Activated naive CD8-positive, alpha-beta T cell treated with anti-CD3 and anti-CD28 coated beads, Interleukin-2, amount 50 U/mL, for 16 hours (primary cell): ENCODE measurements at places on chromosomes 12 and 14.

DNA sequence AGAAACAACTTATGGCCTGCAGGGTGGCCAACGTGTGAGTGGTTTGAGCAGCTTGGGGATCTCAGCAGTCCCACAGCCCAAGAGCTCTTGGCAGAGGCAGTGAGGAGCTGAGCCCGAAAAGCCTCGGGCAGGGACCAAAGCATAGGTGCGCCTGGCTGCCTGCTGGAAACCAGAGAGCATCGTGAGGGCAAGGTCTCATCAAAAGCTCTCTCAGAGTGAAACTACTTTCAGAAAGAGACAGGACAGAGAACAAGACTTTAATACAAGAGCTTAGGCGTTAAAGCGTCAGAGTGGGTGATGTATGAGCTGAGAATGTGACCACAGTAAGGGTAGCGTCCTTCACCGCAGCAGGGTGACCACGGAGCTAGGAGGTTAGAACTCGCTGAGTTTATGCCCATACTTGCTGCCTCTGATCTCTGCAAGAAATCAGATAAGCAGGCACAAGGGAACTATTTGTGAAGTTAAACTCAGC lies 30.8 kb downstream of the LGMN start:
- DNase-seq = no peak

GRCh38 chr12:57063991-57064685 lies 14.2 kb upstream of the MYO1A start:
- DNase-seq = peak; percentile 15

DNA sequence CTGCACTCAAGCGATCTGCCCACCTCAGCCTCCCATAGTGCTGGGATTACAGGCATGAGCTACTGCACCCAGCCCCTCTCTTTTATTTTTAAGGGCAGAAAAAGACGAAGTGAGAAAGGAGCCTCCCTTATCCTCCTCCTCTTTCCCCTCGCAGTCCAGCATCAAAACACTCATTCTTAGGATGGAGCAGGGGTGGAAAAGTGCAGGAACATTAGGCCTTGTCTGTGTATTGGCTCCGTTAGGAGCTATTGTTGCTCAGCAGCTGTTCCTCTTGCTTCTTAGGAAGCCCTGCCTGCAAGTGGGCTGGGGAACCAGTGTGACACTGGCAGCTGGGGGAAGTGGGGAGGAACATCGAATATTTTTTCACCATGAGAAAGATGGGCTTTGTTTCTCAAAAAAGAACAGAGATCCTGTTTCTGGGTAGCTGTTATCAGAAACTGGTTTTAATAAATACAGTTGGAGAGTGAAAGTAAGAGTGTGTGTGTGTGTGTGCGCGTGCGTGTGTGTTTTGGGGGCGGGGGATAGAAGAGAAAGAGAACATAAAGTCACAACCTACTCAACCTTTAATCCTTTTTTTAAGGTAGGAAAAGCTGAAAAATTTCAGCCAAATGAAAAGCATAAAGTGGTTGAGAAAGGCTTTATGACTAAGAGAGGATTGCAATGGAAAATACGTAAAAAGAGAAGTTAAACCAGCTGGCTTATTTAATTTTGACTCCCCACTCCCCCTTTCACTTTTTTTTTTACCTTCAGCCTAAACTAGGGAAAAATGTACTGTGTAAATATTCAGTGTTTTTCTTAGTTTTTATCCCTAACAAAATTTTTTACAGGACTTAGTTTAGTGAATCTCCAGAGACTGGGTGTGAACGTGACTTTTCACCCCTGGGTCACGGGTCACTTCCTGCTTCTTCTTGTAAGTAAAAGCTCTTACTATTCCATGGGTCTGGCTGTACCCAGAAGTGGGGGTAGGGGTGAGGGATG lies 197.2 kb upstream of the PLEKHG7 start:
- DNase-seq = peak; percentile 55

DNA sequence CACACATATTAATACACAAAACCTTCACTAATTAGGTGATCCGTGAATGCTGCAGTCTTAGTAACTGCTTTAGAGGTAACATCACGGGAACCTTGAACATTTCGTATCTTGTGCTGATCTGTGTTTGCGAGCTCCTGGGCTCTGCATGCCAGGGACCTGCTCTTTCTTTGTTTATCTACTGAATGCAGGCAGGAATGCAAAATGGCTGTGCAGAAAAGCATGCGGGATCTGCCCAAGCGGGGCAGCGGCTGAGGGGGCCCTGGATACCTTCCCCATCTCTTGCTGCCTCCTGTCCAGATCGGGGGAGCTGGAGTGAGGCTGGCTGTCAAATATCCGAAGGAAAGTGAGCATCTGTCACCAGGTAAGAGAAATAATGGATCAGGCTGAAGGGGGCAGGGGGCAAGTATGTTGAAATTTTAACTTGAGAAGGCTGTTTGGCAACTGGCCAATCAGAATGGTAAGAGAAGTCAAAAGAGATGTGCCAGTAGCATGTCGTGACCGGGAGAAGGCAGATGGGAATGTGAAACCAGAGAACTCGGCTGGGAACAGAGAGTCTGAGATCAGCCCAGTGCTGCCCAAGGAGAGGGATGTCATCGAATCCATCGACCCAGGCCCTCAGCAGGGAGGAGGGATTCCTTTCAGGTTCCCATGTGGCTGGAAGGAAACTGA lies 191.4 kb downstream of the TTC7B start:
- no peak for DNase-seq

DNA sequence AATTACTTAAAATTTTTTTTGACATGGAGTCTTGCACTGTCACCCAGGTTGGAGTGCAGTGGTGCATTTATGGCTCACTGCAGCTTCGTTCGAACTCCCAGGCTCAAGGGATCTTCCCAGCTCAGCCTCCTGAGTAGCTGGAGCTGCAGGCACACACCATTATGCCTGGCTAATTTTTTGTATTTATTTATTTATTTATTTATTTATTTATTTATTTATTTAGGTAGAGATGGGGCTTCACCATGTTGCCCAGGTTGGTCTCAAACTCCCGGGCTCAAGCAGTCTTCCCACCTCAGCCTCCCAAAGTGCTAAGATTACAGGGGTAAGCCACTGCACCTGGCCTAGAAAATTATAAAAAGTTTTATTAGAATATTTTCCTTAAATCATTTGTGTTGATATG lies 73.6 kb downstream of the DACT1 start:
- DNase-seq = no peak

DNA sequence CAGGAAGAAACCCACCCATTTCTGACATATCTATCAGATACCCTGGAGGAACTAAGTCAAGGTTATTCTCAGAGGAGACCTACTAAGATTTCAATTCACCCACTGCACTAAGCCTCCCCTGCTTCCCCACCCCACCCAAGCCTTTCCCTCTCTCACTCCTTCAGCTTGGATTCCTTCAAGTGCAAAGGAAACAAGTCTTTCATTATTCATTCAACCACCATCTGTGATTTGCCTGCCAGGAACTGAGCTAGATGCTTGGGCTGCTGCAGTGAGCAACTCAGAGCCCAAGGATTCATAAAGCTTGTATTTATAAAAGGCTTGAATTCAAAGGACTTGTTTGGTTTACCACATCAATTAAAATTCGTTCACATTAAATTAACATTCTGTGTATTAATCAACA lies 161.3 kb downstream of the GXYLT1 start:
- no peak for DNase-seq

- no peak for DNase-seq
These were observed 475.4 kb upstream of the SEL1L start for GRCh38 chr14:82009076-82009475.

DNA sequence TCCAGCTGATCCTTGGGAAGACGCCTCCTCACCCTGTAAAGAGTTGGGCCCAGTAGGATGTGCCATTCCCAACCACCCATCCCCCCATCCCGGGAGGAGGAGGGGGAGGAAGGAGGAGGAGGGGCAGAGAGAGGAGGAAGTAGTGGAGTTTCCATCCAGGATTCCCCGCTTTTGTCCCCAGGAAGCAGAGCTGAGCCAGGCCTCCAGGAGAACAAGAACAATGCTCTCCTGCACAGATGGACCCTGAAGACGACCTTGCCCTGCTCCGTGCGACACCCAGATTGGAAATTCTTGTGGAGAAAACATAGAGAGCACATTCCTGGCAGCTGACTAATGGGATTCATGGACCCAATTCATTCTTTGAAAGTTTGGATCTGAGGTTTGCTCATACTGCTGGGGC lies 132.3 kb upstream of the CRY1 start:
- no peak for DNase-seq

DNA sequence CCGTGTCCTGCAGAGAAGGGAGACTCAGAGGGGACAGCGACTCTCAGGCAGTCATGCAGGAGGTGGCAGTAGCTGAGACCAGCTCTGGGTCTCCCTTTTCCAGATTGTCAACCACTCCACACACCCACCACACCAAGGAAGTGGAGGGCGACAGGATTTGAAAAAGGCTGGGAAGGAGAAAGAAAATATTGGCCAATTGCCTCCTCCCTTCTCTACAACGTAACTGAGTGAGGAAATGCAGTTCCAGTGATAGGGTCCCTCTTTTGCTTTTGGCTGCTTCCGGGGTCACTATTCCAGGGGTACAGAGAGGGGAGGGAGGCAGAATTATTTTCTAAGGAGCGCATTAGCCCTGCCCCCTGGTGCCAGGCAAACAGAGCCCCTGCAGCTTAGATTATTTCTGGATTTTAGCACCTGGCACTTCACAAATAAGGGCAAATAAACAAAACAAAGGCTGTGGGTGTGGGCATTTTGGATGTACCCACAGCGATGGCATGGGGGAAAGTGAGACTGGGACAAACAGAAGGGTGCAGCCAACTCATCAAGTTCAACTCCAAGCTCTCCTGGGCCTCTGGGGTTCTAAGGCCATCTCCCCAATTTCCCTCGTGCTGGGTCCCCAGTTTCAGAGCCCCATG lies 20.4 kb downstream of the ASB2 start:
- DNase-seq = no peak

DNA sequence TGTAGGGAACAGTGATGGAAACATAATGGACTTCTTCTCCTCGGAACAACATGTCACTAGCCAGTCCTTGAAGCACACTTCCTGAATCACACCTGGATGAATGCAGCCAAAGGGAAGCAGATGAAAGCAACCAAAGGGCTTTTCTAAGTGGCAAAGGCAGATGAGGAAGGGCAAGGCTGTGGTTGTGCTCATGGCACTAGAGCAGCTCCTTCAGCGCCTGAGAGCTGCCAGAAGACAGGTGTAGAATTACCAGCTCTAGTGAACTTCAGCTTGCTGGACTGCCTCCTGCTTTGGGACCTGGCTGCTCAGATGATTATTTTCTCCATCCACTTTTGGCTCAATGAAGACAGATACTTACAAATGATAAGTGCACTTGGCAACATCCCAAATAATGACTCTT lies 1372.1 kb upstream of the SEL1L start:
- no peak for DNase-seq

DNA sequence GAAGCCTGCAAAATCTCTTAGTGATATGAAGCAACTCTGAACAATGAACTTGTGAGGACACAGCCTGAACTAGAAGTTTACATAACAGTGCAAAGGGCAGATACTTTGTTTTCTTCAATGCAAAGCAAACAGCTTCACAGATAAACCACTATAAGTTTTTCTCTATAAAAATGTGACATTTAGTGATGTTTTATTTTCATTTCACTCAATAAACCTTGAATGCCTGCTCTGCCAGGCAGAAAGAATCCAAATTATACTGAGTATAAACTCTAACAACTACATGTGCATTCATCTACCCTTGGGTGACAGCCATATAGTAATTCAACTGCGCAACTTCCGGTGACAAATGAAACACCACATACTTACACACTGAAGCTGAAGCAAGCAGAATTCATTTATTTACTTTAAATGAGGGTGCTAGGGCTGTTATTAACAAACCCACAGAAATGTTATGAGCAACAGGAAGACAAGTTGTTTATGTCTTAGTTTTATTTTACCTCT lies 10.3 kb downstream of the DCP1B start:
- DNase-seq = no peak

GRCh38 chr12:109723311-109723881 lies 9.8 kb downstream of the FAM222A start:
- DNase-seq = no peak

DNA sequence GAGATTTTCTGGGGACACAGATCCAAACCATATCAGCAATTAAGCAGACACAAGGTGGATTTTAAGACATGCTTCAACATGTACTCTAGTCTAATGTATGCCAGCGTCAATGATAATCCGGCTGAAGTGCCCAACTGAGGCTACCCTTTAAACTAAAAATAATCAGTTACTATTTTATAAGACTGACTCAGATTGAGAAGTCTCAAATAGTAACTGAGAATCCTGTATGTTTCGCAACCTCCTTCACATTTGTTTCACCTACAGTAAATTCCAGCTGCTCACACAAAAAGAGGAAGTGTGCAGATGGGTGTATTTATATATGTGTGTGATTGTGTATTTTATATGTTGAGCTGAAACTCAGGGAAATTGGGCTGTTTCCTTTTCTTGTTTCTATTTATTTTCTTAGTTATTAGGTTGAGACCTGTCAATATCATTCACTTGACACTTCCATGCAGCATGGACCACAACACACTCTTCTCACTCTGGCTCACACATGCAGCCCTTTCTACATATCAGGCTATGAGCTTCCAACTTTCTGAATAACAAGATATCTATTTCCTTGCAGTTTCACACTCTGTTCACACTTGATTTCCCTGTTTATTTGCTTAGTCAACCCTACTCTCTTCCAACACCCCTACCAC lies 1224.9 kb upstream of the TMEM132C start:
- no peak for DNase-seq

GRCh38 chr14:86787717-86788116 lies 1205.3 kb downstream of the GALC start:
- no peak for DNase-seq

- DNase-seq = no peak
These were observed 1.6 kb downstream of the LRRC74A start for GRCh38 chr14:76827696-76828296.

DNA sequence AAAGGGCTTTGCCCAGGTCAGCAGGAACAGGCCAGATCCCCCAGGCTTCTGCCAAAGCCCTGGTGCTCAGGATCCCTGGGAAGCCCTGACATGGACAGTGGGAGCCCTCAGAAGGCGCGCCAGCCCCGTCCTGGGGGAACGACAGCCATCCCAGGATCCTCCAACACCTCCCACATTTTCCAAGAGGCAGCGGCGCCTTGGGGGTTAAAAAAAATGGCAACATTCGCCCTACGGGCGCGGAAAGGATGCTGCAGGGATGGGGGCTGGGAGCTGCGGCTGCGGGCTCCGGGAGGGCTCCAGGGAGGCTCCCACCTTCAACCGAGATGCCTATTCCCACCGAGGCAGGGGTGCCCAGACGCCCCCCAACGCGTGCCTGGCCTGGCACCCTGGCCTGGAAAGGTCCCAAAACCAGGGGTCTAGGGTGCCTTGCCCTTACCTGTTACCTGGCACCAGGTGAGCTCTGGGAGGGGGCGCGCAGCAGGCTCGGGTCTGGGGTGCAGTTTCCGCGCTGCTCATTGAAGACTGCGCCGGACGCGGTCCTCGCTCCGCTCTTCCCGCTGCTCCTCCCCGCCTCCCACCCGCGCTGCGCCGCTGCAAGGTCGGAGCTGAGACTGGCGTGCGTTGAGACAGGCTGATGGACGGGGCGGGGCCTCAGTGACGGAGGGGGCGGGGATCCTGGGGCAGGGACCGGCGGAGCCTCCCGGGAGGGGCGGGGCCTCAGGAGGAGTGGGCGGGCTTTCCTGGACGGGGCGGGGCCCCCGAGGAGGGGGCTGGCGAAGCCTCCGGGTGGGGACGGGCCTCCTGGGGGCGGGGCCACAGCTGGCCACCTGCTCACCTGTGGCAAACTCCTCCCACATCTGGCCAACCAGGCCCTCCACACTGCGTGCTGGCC lies at the start of gene ABCB9:
Gene ABCB9 (minus strand): TSS at position 613 of the 892 bp plus-strand sequence. CDS start 6,228 bp downstream, outside the sequence.
- DNase-seq = peak; percentile 92
